ENCODE measurements at places on chromosomes 16 and 17.
A peak's percentile ranks its signal among the peaks of the same experiment; 100 is the strongest.

DNA sequence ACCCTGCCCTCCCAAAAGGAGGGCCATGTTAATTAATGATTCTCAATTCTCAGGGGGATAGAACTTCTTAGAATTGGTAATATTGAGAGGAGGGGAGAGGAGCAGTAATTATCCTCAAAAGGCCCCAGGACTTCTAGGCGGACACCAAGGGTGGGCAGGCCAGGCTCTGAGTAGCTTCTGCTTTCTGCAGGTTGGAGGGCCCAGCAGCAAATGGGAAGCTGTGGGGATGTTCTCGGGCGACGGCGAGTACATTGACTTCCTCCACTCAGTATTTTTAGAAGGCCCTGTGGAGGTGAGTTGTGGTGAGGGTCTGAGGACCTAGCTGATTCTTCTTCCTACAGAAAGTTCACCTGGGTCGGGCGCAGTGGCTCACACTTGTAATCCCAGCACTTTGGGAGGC is 57.5 kb downstream of the DNAH2 start:
- no peak for DNase-seq

- DNase-seq = no peak
These were observed 2.7 kb downstream of the MAPT start for GRCh38 chr17:45896803-45897693.

DNA sequence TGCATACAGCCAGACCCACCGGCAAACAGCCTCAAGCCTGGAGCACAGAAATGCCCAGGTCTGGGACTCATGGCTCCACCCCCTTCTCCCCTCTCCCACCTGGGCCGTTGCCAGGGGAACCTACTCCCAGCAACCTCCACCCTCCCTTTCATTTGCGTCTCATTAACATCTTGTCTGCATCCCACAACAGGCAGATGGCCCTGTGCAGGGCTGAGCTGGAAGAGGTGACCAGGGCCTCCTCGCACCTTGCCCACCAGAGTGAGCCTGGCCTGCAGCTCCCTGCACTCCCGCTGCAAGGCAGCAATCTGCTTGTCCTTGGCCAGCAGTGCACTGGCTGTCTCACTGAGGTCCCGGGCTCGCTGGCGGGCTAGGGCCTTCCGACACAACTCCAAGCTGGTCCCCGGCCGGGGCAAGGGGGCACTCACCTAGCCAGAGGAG is 3.3 kb downstream of the TSPOAP1 start:
- no peak for DNase-seq

DNA sequence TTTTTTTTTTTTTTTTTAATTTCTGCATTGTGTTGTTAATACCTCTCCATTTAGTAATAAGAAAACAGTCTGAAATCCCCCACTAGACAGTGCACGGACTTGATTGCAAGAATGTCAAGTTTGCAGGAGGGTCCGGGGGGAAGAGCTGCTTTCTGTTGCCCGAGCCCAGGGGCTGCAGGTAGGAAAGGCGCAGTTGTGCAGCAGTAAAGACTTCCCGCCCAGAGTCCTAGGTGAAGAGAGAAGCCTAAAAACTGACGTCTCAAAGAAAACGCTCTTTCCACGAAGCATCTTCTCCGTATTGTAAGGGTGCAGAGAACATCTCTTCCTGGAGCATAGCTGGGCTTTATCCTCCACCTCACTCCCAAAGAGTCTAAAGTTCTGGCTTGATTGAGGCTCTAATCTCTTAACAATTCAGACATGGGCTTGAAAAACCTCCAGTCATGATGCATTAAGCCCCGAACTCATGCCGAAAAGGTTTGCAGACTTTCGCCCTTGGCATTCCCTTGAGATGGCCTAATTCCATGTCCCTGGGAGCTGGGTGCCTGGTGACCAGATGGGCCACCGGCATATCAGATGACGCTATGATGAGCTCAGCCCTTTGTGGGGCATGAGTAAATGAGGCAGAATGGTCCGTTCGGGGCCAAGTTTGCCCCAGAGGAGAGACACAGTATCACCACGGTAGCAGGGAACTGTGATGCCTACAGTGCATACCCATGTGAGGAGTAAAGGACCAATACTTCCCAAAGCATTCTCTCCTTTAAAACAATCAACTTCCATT is 436.2 kb upstream of the ZFHX3 start:
- DNase-seq = no peak

DNA sequence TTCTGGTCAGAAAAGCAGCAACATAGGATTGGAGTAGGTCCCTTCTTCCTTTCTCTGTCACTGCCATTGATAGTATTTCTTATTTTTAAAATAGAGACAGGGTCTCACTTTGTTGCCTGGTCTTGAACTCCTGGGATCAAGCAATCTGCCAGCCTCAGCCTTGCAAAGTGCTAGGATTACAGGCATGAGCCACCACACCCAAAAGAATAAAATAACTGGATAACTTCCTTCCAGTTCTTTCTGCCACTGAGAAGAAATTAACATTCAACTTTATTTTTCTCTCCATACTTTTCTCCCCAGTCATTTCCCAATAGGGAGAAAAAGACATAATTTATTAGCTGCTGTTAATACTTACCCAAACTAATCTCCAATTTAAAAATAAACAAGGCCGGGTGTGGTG is 91.9 kb upstream of the MED13 start:
- DNase-seq = no peak

- DNase-seq = no peak
These were observed 81.1 kb downstream of the TBC1D16 start for GRCh38 chr17:79954281-79955166.

DNA sequence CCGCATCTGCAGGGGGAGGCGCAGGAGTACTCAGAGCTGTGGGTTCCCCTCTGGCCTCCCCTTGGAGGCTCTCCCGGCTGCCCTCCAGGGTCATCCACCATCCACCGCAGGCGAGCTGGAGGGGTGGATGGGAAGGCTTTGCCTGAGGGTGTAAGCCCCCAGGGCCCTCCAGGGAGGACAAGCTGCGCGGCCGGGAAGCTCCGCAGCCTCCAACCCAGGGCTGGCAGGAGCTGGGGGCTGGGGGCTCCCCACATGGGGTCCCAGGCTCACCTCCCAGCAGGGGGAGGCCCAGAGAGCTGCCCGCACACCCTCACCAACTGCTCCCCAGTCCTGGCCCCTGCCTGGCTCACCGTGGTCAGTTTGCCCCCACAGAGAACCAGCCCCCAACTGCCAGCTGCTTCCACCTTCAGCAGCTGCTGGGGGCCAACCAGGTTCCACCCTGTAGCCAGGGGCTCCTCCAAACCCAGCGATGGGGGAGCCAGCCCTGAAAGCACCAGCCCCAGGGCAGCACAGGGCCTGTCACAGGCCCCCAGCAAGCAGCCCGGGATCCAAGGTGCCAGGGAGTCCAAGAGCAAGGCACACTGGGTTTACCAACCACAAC is 19.8 kb upstream of the CHMP6 start:
- DNase-seq = no peak

DNA sequence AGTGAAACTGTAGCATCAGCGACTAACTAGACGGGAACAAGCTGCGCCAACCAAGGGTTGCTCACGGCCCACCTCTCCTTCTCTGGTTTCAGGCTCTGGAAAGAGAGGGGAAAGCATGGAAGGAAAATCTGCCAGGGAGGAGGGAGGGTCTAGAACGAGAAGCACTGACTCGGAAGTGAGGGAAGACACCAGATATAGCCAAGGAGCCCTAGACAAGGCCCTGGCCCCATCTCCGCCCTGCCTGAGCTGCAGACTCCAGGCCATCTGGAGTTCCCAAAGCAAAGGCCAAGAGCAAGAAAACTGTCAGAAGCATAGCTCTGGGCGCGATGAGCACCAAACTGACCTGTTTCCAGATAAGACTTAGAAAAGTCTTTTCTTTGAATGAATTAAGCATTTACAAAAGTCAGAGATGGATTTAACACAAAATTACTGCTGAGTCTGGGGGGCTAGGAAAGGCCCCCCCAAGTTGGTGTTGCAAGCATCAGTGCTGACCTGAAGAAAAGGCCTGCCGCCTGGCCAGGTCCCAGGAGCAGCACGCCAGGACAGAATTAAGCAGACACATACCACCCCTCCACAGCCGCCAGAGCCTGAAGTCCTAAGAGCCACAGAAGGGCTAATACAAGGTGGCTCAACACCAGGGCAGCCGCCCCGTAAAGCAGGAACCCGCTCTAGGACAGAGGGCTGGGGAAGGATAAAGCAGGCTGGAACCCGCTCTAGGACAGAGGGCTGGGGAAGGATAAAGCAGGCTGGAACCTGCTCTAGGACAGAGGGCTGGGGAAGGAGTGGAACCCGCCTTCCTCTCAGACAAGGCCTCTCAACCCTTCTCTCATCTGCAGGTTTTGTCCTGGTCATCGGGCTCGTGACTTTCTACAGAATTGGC is 20.7 kb downstream of the TMEM204 start:
- DNase-seq = no peak

DNA sequence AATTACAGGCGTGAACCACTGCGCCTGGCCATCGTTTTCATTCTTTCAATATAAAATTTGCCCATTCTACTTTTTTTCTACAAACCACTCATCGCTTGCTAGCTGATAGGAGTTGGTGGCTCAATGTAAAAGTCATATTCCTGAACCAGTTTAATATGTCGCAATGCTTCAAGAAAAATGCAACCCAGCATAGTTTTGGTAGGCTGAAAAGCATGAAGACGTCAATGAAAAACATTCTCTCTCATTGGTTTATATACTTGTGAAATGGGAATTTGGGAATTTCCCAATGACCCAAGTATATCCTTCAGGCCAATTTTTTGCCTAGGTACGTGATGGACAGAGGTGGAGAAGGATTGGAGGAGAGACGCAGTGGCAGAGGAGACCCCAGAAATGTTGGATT is 26.9 kb downstream of the USP43 start:
- no peak for DNase-seq

DNA sequence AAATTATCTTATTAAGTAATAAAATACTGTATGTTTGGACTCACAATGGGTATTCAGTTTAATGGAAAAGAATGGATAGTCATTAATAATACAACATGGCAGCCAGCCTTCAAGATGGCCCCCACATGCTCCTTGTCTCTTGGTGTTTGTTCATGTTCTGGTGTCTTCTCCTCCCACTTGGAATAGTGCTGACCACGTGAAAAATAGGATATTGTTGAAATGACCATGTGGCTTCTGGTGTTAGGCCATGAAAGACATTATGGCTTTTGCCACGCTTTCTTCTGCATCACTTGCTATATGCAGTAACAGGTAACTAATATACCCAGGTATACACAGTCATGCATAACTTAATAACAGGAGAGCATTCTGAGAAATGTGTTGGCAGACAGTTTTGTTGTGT is 341.0 kb downstream of the KCNJ2 start:
- DNase-seq = no peak

- no peak for DNase-seq
These were observed 20.4 kb downstream of the JUP start for GRCh38 chr17:41766135-41766534.

DNA sequence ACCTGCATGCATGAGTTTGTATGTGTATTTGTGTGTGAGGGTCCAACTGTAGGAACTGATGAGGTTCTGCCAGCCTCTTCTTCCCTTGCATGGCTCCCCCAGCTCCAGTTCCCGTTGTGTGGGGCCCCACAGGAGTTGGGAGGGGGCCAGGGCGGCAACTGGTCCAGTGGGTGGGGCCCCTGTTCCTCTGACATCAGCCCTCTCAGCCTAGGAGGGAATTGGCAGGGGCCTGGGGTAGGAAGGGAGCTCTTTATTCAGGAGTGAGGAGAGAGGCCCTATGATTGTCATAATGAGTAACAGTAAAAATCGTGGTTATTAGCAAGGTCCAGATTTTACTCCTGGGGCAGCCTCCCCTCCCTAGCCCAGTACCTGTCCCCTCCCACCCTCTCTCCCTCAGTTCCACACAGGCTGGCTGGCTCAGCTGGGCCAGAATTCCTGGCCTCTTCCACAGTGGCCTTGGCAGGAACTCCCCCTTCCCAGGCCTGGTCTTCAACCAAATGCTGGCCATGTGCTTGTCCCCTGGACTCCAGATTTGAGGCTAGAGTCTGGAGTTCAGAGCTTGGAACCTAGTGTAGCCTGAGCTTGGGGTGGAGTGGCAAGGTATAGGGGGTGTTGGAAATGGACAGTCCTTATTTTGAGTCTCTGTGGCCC is 18.9 kb downstream of the RARA start:
- no peak for DNase-seq

- DNase-seq = no peak
These were observed 101.2 kb downstream of the FTO start for GRCh38 chr16:53805113-53805512.

GRCh38 chr16:87344931-87345631 is 27.9 kb upstream of the C16orf95 start:
- DNase-seq = no peak

GRCh38 chr17:15917438-15918027 is 27.4 kb upstream of the ADORA2B start:
- no peak for DNase-seq

- DNase-seq = no peak
These were observed 110.7 kb downstream of the WWOX start for GRCh38 chr16:78209951-78210661.

GRCh38 chr17:50346313-50347116 is 589 bp downstream of the XYLT2 start:
- peak; percentile 26 for DNase-seq

DNA sequence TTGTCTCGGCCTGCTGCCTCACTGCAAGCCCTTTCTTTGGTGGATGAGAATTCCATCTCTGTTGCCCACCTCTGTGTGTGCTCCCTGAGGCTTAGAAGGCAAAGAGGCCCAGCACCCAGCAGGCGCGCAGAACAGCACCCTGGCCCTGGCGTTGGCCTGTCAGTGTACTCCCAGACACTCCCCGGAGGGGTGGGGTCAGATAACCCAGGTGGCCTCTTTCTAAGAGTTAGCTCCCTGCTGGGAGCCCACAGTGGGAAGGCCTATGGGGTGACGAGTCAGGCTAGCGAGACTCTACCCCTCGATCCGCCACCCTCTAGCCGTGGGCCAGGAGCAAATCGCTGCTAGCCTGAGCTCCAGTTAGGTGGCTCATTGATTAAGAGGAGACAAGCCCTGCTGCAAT is 38.1 kb downstream of the SRL start:
- no peak for DNase-seq

DNA sequence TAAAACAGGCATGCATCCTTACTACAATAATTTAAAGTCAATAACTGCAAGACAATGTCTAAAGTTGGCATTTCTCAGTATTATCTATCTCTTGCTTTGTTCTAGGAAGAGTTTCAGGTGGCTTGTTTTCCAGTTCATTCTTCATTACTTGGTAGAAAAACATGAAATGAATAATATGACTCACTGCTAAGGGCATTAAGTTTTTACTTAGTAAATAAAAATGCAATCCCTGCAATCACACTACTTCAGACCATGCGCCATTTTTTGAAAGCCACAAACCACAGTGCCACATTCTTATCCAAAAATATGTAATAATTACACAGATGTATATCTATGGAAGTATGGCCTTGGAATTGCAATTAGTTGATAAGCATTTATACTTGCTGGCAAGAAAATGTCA is 55.4 kb downstream of the CREBBP start:
- no peak for DNase-seq

GRCh38 chr17:68592682-68593641 is 8.2 kb downstream of the FAM20A start:
- no peak for DNase-seq

DNA sequence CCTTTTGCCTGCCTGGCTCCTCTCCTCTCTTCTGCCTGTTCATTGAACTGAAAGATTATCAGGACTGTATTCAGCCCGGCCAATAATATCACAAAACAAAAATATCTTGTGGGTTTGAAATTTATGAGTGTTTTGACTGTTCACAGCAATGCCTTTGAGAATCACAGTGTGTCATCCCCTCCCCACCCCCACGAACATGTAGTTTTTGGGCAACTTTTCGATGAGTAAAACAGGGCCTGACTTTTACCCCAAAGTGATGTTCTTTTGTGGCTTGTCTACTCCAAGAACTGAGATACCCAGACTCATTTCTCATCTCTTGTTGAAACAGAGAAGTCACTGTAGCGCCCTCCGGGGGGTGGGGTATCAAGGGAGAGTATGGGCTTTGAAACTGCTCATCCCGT is 675.7 kb downstream of the WWOX start:
- no peak for DNase-seq

Data from stimulated activated CD8-positive, alpha-beta memory T cell treated with anti-CD3 and anti-CD28 coated beads, Interleukin-15, amount 100 ng/mL, for 24 hours (primary cell).